Activated T-cell treated with anti-CD3 and anti-CD28 coated beads, Interleukin-2, amount 50 U/mL, for 72 hours (primary cell): ENCODE measurements at places on chromosomes 7 and 10.

GRCh38 chr7:11404355-11404754, 427.6 kb downstream of the THSD7A start:
- no peak for DNase-seq

GRCh38 chr10:24448351-24448999, 239.5 kb downstream of the KIAA1217 start:
- no peak for DNase-seq

- DNase-seq, result no peak
Measured at GRCh38 chr7:105118612-105119600, 104.9 kb downstream of the KMT2E start.

DNA sequence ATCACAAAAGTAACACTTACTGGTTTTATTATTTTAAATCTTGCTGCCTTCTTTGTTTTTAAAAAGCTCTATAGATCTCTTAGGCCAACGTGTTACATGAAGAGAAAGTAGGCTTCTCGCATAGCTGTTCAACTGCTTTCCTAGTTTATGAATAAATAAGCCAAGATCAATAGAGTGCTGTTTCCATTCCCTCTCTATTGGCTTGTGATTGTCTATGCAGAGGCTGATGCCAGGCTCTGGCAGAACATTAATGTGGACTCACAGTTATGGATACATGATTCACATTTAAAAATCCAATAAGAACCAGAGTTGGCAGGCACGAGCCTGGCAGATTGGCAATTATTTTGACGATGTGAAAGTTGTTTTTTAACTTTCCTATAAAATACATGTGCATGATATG, 137.5 kb downstream of the GNAT3 start:
- no peak for DNase-seq

- no peak for DNase-seq
Measured at GRCh38 chr7:106640368-106641141, 20.4 kb downstream of the CCDC71L start.

DNA sequence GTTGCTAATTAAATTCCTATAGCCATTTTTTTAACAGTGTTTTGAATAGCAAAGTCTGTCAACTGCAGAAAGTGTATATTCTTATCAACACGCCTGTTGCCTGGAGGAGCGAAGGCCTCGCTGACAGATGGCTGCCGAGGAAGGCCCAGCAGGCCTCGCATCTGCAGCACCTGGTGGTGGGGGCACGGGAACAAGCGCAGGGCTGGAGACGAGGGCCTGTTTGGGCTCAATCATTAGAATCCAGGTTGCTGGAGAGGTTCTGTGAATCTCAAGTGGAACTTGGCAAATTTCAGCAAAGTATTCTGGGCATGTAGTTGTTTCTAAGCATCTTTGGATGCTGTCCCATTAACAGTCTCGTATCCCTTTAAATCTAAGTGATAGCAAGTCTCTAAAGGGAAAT, 66.1 kb upstream of the FAM204A start:
- no peak for DNase-seq

- no peak for DNase-seq
Measured at GRCh38 chr7:95089414-95090315, 182.3 kb downstream of the PPP1R9A start.

- DNase-seq, result no peak
Measured at GRCh38 chr10:18399158-18399557, 252.2 kb downstream of the NSUN6 start.

- DNase-seq, result no peak
Measured at GRCh38 chr10:47359101-47359500, 10.9 kb downstream of the RBP3 start.

DNA sequence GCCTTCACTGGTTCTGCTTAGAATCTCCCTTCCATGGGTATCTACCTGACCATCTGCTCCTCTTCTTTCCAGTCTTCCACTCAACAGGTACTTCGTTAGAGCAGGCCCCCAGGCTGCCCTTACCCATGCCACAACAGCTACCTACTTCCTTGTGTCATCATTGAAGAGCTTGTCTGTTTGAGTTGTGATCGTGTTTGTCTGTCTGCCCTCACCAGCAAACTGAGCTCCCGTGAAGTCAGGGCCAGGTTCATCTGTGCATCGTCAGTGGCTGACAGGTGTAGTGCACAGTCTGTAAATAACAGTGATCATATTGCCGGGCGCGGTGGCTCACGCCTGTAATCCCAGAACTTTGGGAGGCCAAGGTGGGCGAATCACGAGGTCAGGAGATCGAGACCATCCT, 5.0 kb downstream of the NIPSNAP2 start:
- no peak for DNase-seq

DNA sequence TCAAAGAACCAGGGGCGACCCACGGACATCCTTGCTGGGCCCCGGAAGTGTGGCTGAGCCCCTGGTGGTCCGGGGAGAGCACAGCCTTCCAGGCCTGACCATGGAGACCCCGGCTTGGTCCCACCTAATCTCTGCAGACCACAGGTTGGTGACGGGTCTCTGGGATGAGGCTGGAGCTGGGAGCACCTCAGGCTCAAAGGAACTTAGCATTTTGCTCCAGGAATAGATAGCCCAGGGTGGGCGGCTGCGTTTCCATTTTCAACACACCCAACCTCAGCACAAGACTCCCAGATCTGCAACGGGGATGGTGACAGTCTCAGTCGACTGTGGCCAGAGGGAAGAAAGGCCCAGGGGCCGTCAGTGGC, 58.5 kb downstream of the FOXL3 start:
- DNase-seq, result no peak

- DNase-seq, result no peak
Measured at GRCh38 chr7:24245362-24245761, 38.6 kb upstream of the NPY start.

GRCh38 chr7:85736085-85736484, 549.2 kb upstream of the SEMA3D start:
- DNase-seq, result no peak

DNA sequence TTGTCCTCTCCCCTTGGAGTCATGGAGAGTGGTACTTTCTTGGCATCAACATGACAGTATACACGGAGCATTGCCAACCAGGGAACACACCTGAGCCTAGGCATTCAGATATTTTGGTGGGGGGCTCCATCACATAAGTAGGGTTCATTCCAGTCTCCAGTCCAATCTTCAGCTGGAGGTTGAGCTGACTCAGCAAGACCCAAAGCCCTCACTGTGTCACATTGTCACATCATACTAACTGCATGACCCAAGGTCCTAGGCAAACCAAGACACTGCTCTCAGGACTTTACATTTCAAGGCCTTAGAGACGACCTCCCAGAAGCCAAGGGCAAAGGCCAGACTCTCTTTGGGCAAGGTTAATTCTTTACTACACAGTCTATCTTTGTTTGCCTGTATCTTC, 190.1 kb downstream of the TMEM178B start:
- no peak for DNase-seq

DNA sequence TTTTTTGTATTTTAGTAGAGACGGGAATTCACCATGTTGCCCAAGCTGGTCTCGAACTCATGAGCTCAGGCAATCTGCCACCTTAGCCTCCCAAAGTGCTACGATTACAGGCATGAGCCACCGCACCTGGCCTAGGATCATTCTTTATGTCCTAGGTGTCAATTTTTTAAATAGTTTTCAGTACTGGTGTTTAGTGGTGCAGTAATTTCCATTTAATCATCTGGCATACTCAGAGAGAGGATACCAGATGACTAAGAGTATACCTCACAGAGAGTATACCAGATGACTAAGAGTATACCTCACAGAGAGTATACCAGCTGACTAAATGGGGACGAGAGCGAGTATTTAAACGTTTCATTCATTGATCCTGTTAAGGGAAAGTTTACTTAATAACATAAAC, 37.3 kb upstream of the TMEM248 start:
- no peak for DNase-seq

GRCh38 chr10:78935697-78936407, 132.9 kb upstream of the ZMIZ1 start:
- DNase-seq, result no peak

DNA sequence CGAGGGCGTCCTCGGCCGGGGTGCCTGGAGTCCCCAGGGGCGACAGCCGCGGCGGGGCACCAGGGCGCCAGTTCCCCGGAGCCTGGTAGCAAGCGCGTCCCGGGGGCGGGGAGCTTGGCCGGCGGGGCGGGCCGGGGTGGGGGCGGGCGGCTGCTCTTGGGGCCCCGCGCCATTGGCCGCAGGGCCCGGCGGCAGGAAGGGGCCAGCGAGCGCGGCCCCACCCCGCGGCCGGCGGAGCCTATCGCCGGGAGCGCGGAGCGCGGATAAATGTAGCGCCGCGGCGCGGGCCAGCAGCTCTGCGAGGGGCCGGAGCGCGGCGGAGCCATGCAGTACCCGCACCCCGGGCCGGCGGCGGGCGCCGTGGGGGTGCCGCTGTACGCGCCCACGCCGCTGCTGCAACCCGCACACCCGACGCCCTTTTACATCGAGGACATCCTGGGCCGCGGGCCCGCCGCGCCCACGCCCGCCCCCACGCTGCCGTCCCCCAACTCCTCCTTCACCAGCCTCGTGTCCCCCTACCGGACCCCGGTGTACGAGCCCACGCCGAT, at the start of gene HHEX:
Gene HHEX (plus strand): TSS at position 293 of the 548 bp plus-strand sequence. CDS start 32 bp downstream, at position 325.
- peak; percentile 55 for DNase-seq

- DNase-seq, result no peak
Measured at GRCh38 chr10:1270906-1271305, 214.7 kb downstream of the WDR37 start.

DNA sequence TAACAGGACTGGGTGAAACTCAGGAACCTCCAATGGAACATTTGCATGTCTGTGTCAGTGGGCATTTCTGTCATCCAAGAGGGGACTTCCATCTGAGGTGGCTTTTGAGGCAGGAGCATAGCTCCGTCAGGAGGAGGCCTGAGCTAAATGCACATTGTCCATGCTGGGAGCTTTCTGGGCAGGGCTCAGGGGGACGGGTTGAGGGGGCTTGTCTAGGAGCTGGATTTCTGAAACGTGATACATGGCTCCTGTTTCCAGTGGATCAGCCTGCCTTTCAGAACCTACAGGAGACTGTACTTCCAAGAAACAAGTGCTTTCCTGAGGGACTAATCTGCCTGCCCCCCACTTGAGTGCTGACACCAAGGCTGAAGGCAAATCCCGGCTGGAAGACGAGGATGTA, 40.5 kb upstream of the GDF10 start:
- DNase-seq, result no peak

GRCh38 chr10:10120671-10121070, 897.0 kb upstream of the CELF2 start:
- no peak for DNase-seq

GRCh38 chr7:151632750-151633515, 113.2 kb upstream of the RHEB start:
- DNase-seq, result peak; percentile 60

- DNase-seq, result no peak
Measured at GRCh38 chr7:40327873-40328272, 193.1 kb downstream of the SUGCT start.

DNA sequence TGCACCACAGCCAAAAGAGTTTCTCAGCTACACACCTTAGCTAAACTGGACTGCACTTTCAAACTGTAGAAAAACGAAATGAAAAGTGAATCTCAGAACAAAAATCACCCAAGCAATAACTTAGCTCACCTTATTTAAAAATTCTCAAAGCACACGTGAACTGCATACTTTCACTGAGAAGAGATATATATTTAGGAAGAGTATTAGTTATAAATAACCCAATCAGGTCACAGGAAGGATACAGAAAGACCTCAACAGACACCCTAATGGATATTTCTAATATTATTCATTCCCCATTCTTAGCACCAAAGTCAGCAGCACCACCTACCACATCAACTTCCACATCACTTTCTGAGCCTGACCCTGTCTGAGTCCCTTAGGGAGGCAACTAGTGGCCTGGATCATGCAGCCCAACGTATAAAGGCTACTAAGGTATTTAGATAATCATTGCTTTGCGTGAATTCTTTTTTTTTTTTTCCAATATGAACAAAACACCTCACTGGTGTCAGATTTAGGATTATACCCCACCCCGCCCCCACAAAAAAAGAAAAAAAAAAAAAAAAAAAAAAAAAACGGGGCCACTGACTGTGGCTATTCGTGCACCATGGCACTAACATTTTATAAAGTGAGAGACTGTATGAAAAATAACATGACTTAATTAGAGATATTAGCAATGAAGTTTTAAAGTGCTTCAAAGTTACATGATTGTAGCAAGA, 2.6 kb downstream of the ABI1 start:
- DNase-seq, result no peak

DNA sequence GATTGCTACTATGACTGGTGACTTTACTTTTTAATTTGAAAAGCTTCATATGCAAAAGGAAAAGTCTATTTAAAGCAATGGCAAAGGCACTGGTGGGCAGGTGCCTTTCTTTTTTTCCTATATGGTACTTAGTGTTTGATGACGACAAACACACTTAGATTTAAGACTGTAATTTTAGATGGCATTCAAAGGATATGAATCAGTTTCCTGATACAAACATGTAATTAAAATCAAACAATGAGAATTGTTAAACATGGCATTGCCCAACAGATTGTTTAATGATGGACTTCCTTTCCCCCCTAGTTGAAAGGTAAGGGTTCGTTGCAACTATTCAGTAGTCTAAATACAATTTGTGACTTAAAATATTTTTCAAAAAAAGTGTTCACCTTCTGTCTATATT, 106.5 kb upstream of the SEMA3C start:
- no peak for DNase-seq

GRCh38 chr10:69055241-69055640, 32.7 kb upstream of the SRGN start:
- peak; percentile 21 for DNase-seq

- no peak for DNase-seq
Measured at GRCh38 chr10:131569851-131570715, 258.6 kb upstream of the TCERG1L start.

- no peak for DNase-seq
Measured at GRCh38 chr10:63204667-63205391, 71.7 kb downstream of the NRBF2 start.

DNA sequence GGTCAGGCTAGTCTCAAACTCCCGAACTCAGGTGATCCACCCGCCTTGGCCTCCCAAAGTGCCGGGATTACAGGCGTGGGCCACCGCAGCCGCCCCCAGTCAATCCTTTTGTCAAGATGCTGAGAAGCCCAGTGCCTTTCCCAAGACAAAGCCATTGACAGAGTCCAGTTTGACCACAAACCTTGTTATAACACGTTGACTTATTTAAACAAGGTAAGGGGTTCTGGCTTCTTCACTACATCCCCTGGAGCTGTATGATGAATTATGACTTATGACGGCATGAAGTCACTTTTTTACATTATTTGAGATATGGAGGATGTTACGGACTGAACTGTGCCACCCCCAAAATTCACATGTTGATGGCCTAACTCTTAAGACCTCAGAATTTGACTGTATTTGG, 5.8 kb upstream of the SEC61G start:
- no peak for DNase-seq

- no peak for DNase-seq
Measured at GRCh38 chr10:110820321-110820814, 51.4 kb upstream of the PDCD4 start.

- no peak for DNase-seq
Measured at GRCh38 chr7:22949944-22950343, 64.0 kb downstream of the HYCC1 start.

DNA sequence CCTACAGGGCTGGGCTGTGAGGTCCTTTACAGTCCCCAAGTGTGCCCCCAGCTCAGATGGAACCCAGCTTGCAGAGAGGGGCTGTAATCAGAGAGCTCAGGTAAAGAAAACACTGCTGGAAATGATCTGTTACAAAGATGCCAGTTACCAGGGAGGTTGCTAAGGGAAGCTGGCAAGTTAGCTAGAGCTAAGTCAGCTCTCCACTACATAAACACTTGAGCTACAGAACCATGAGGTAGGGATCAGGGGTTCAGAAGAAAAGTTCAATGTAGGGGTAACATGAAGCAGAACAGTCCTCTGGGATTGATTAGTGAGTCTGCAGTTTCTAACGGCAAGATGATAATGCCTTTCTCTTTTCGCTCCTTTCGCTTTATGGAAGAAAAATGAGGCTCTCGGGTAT, 53.1 kb upstream of the TM9SF3 start:
- no peak for DNase-seq

GRCh38 chr10:78288663-78289062, 255.0 kb downstream of the RPS24 start:
- no peak for DNase-seq
